ENCODE measurements at places on chromosomes 7 and 10.
A peak's percentile ranks its signal among the peaks of the same experiment; 100 is the strongest.

DNA sequence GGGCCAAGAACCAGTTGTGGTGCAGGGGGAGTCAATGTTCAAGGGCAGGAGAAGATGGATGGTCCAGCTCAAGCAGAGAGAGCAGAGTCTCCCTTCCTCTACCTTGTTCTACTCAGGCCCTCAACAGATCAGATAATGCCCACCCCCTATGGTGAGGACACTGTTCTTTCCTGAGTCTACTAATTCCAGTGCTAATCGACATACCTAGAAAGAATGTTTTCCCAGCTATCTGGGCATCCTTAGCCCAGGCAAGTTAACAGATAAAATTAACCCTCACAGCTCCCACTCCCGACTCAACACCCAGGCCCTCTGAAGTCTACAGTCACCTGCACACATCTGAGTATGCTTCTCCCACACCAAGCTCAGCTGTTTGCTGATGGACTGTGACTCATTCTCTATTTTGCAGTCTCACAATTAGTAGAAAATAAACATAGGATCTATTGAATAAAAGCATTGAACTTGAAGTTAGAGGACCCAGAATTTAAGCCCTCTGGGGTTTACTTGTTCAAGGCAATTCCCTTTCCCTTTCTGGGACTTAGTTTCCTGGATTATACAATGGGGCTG is 17.1 kb downstream of the COL13A1 start:
- no peak for DNase-seq

DNA sequence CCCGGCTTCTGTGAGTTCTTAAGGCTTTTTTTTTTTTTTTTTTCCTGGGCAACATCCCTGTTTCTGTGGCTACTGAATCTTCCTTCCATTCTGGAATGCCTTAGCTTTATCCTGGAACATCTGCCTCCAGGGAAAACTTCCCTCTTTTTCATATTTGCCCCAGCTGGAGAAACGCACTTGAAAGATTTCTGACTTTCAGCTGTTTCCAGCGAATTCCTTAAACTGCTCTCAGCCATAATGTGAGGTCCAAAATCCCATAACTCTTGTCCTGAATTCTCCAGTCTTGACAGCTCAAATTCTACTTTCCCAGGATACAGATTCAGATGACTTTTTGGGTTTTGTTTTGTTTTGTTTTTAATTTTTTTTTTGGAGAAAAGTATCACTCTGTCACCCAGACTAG is 263.6 kb upstream of the AUTS2 start:
- no peak for DNase-seq

DNA sequence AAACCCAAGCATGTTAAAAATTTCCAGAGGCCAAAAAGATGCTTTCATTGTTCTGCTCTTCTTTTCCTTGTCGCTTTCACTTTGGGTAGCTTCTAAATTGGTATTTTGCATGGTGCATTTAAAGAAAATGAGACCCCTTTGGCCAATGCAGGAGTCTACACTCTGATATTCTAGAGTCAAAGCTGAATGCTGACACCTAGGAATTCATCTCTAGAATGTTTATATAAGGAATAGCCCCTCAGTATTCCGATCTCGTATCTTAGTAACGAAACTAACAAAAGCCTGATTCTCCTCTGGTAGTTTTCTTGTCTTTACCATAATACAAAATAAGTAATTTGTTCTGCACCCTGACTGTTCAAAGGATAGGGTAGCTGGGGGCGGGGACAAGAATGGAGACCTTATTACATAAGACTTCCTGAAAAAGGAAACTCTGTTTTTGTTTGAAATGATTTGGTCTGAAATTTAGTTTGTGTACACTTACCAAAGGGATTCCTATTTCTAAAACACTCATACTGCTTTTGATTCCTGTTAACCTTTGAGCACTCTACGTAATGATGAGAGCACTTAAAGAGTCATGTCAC is 17.1 kb downstream of the IKZF1 start:
- no peak for DNase-seq

GRCh38 chr10:62763155-62763554 is 41.4 kb upstream of the ADO start:
- DNase-seq: no peak

- DNase-seq: no peak
These were observed 11.7 kb upstream of the GPAM start for GRCh38 chr10:112195224-112195623.

GRCh38 chr10:11186374-11186773 is 168.7 kb downstream of the CELF2 start:
- no peak for DNase-seq

DNA sequence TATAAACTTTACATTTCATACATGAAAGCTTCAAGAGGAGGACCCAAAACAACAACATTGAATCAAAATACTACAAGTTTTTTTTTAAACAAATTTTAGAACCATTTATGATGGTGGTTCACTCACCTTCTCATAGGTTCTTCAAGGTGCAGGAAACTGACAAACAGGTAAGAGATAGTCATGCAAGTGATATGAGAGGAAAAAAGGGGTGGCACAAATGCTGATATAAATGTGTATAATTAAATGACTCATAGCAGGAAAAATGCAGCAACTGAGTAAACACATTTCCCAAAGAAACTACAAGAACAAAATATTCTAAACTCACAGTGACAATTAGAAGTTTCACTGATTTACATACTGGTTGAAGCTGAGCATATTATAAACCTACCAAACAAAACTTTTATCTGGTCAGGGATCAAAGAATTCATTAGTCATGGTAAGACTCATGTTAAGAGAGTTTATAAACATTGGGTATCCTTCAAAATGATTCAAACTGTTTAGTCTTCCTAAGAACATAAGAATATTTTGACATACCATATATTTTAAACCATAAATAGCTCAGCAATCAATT is 14.1 kb downstream of the ZWINT start:
- peak; percentile 20 for DNase-seq

- no peak for DNase-seq
These were observed 193.8 kb upstream of the KLF6 start for GRCh38 chr10:3978761-3979160.

- DNase-seq: no peak
These were observed 21.3 kb downstream of the GOLGA7B start for GRCh38 chr10:97870990-97871389.

DNA sequence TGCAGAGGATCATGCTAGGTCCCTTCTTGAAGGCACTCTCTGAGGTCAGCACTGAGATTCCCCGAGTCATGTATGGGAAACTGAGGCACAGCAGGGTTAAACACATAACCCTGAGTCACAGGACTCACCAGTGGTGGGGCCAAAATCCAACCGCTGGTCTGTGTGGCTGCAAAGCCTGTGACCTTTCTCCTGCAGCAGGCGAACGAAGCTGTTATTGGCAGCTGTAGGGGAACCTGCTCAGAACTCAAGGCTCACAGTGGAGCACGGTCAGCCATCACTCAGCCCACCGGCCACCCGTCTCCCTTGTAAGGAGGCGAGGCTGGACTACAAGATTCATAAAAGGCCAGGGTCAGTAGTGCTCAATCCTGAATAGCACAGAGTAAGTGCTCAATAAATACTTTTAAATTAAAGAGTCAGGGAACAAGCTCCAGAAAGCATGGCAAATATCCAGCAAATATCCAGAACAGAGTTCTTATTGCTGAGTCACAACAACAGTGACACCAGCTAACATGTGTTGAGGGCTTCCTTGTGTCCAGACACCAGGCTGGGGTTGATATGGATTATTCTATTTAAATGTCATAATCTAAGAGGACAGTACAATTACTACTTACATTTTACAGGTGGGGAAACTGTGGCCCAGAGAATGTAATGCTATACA is 34.9 kb downstream of the CHST15 start:
- DNase-seq: no peak

GRCh38 chr7:143728333-143728862 is 29.1 kb downstream of the CTAGE6 start:
- DNase-seq: no peak

DNA sequence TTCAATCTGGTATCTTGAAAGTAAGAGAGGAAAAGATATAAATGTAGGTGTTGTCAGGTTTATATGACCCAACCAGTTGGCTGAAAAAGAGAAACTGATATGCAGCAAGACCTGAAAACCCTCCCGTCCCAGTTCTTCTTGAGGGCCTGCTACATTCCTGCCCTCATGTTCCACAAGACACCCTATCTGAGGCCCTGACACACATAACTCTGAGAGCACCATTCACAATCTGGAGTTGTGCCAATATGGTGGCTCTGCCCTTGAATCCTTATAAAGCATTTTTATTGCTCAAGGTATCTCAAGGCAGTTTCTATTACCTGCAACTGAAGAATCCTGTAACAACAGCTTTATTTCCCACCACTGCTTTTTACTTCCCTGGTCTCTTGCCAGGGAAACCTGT is 17.0 kb downstream of the XPNPEP1 start:
- no peak for DNase-seq

- no peak for DNase-seq
These were observed 41.4 kb downstream of the CAMK1D start for GRCh38 chr10:12390733-12391132.

DNA sequence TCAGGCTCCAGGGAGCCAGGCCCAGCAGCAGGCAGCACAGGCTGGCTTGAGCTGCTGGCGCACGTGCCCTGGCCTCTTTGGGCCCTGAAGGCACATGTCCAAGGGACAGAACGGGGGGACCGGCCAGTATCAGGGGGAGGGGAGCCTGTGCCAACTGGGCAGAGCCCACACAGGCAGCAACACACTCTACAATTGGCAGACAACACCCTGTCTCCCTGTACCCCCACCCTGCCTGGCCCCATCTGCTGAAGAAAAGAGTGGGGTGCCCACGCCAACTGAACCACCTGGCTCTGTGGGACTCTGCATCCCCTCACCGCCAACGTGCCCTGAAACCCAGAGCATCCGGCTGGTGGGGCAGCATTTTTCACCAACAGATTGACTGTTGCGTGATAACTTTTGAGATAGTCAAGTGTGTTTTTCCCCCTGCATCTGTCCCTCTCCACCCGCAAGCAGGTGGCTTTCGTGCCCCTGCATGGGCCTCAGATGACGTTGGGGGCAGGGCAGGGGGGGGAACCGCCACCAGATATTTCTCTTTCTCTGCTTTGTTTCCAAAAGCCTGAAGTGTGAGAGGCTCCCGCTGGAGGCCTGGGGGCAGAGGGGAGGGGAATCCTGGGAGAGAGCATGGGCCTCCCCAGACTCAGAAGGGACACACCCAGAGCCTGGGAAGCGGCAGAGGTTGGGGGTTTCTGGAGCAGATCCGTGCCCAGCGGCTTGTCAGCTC is 21.8 kb downstream of the SLIT1 start:
- no peak for DNase-seq

DNA sequence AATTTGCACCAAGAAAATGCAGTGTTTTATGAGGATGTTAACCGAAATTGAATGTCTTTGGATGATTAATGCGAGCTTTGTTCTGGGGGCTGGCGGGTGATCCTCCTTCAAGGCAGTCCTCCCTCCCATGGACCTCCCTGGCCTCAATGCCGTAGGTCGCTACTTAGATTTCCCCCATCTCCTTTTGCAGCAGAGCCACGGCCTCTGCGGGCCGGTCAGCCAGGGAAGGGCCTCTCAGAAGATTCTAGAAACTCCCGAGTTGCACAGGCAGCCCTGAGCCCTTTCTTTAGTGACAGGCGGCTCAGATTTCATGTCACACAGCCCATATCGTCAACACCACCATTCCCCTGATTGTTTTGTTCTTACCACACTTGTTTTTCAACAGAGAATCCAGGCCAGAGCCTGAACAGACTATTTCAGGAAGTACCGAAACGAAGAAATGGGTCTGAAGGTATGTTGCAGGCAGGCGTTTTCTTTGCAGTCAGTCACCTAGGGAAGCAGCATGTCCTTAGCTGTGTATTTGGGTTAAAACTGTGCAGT is 88.2 kb upstream of the SH2B2 start:
- DNase-seq: no peak

DNA sequence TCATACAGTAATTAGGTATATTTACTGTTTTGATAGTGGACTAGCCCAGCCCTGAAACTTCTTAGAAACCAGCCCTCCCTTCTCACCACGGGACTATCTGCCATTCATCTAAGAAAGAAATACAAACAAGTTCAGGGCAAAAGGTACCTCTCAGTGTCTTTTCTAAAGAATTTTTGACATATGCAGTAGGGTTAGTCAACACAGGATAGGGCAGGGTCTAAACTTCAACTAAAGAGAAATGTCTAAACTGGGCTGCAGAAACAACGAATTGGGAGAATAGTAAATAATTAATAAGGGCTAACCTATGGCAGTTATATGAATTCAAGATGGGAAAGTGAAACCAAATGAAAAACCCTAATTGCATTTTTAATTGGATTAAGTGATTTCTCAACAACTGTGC is 496.6 kb downstream of the INHBA start:
- DNase-seq: no peak

DNA sequence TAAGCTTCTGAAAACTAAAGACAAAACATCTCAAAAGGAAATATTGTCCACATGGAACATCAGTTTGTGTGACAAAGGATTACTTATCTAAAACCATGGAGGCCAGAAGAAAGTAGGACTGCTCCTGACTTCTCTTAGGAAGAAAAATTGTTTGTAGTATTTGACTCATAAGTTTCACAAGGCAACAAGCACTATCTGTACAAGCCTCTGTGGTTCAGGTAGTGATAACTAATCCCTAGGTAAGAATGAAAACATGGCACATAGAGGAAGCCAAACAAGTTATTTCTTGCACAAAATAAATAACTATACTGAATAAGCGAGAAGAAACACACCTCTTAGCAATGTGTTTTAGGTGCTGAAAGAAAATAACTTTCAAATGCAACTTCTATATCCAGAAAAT is 30.3 kb downstream of the TFPI2 start:
- no peak for DNase-seq

- no peak for DNase-seq
These were observed 36.6 kb downstream of the TRUB1 start for GRCh38 chr10:114974625-114975024.

- no peak for DNase-seq
These were observed 81.1 kb downstream of the NRP1 start for GRCh38 chr10:33253411-33253810.

DNA sequence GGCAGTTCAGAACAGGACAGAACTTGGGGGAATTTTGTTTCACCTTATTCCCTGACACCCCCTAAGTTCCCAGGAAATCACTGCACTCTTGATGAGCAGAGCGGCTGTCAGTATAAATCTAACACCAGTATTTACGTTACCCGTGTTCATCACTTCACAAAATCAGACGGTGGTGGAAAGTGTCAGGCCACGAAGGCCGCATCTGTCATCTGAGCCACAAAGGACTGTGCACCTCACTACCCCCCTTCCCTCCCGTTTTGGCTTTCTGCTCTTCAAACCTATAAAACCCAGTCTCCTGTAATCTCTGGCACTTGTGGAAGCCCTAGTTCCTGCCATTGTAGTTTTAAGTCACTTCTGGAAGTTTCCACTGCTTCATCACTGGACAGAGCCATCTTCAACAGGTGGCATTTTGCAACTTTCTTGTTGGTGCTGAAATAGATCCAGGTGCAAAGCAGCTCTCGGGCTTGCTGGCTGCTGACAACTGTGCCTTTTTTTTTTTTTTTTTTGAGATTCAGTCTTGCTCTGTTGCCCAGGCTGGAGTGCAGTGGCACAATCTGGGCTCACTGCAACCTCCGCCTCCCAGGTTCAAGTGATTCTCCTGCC is 9.5 kb downstream of the ZFAND2A start:
- DNase-seq: no peak

- no peak for DNase-seq
These were observed 4.7 kb downstream of the RBM20 start for GRCh38 chr10:110648692-110649346.
